Fibroblast of pulmonary artery (primary cell): ENCODE measurements at places on chromosomes 1 and 21.

DNA sequence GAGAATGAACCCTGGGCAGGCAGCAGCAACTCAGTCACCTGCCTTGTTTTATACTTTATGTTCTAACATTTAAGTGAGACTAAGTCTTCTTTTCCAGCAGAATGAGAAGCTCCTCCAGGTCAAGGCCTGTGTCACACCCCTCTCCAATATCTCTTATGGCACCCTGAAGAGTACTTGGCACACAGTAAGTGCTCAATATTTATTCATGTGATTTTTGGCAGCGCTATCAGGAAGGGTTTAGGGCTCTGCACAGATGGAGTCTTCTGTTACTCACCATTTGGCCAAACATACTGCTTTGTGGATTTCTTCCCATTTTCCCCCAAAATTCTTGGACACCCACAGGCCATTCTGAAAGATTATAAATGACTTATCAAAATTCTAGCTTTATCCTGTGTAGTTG is 43.8 kb upstream of the MYBPHL start:
- DNase-seq: no peak

GRCh38 chr1:174480324-174480723 is 32.6 kb downstream of the GPR52 start:
- DNase-seq: no peak

DNA sequence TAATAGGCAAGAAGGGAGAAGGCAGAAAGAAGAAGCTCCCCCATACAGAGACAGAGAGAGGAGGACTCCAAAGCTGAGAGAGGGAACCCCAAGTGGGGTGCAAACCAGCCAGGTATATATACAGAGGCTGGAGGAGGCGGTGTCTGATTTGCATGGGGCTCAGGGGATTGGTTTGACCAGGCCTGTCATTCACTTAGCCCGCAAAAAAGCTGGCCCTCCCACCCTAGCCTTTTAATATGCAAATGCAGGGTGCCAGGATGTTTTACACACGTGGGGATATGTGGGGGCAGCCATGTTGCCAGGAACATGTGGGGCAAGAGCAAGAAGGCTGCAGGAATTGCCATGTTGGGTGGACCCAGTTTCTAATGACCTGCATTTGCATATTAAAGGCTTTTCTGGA is 37.0 kb upstream of the TENT5B start:
- no peak for DNase-seq

GRCh38 chr1:56933606-56934005 is 32.2 kb downstream of the C8B start:
- no peak for DNase-seq

- no peak for DNase-seq
Measured at GRCh38 chr1:93475681-93476080, 27.8 kb downstream of the FNBP1L start.

DNA sequence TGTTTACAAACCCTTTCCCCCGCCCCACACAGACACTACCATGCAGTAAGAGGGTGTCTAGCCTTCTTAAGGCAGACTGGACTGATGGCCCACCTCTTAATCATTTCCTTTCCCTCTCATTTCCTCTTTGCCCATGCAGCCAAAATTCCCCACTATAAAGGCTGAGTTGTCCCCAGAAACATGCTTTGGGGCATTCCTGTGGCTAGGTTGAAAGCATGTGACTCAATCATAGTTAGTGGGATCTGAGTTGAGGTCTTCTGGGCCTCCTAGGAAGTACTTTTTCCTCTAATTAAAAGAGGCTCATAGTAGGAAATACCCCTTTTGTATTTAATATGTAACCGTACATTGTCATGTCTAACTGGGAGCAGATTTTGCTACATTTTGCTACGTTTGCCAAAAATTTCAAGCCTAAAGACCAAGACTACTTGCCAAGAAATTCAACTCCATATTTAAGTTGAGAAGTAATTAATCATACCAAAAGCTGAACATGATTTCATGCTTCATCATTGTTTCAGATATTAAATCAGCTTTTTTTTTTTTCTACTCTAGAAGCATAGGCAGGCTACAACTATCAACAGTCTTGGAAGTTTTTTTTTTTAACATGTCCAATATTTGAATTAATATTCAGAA is 174.7 kb downstream of the ADGRL4 start:
- peak; percentile 90 for DNase-seq

DNA sequence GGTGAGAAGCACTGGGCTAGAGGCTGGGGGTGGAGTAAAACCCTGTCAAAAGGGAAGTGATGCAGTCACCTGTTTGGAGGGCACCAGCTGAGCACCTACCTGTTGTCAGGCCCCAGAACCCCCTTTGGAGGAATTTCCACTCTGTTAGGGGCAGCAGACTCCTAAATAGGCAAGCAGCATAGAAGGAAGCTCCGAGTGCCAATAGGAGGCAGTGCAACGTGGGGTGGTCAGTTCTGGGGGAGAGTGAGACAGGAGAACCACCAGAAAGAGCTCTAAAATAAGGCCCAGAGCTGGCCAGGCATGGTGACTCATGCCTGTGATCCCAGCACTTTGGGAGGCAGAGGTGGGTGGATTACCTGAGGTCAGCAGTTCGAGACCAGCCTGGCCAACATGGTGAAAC is 203.7 kb upstream of the ZC3H12A start:
- DNase-seq: no peak

DNA sequence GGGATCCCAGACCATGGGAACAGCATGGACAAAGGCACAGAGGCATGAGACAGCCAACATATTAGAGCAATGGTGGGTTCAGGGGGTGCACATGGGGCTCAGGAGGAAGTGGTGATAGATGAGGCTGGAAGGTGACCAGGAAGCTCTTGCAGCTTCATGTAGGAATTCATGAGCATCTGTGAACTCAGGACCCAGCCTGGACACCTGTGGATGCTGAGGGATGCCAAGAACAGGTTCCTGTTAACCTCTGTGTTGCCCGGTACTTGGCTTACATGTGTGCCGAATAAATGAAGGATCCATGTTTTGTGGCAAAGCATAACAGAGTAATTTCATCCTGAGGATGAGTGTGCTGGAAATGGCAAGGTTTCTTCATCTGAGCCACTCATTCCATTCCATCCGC is 9.3 kb upstream of the SSBP3 start:
- DNase-seq: no peak

DNA sequence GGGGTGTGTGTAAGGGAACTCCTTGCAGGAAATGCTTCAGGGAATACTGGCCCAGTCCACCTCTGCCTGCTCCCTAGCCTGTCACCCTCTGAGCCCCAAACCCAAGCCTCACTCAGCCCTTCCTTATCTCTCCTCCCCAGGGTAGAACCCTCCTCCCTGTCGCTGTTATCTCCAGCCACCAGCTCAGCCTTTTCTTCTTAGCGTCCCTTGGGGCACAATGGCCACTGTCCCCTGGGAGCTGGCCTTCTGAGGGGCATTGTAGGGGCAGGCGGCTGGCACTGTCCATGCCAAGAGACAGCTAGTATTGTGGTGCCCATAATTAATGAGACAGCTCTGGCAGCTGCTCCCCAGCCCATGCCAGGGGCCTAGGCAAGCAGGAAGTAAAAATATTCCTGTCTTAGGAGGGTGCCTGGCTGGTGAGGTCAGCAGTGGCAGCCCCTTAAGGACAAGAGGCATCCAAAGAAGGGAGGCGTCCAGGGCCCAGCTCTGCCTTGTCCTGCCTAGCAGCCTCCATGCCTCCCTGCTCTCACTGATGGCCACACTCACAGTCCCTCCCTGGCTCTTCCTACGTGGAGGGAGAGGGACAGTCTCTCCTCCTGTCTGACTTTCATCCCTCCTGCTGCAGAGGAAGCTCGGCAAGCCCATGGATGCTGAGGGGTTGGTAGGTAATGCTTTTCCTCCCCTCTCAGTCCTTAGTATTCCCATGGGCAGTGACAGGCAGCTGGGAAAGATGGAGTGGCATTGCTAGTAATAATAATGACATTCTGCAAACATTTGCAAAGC is 37.5 kb downstream of the KCNQ4 start:
- no peak for DNase-seq

DNA sequence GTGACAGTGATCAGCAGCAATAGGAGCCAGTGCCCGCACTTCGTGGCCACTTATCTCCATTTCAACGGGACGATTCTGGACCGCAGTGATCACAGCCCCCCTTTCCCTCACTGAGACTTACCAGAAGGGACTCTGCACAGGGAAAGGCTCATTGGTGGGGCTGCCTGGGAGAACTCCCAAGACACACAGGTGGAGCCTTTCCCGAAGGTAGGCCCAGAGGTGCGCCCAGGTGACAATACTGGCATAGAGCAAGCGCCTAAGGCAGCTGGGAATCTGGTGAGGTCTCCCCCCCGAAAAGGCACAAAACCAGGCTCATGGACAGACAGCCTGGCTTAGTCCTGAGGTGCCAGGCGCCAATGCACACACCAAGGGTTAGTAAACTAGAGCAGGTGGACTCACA is 318.9 kb downstream of the AJAP1 start:
- no peak for DNase-seq

DNA sequence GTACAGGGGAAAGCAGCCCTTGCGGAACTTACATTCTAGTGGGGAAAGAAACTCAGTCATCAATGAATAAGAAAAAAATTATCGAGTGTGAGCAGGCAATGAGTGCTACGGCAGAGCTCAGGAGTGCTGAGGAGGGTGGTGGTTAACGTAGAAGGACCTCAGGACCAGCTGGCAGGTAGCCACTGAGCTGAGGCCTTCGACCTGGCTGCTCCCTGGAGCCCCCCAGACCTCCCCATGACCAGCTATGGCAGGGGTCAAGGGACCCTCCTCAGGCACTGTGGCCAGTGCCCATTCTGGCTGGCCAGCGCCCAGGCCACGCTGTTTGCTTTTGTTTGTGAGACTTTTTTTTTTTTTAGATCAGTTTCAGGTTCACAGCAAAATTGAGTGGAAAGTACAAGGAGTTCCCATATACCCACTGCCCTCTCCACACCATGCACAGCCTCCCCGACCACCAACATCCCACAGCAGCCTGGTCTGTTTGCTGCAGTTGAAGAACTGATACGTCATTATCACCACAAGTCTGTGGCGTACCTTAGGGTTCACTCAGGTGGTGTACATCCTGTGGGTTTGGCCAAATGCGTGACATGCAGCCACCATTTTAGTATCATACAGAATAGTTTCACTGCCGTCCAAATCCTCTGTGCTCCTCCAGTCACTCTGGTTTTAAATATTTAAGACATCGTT is 11.8 kb upstream of the TTC22 start:
- no peak for DNase-seq

- peak; percentile 87 for DNase-seq
Measured at GRCh38 chr1:212368073-212368484, 46.6 kb downstream of the PACC1 start.

GRCh38 chr1:167668108-167668507 is 38.1 kb downstream of the RCSD1 start:
- no peak for DNase-seq

DNA sequence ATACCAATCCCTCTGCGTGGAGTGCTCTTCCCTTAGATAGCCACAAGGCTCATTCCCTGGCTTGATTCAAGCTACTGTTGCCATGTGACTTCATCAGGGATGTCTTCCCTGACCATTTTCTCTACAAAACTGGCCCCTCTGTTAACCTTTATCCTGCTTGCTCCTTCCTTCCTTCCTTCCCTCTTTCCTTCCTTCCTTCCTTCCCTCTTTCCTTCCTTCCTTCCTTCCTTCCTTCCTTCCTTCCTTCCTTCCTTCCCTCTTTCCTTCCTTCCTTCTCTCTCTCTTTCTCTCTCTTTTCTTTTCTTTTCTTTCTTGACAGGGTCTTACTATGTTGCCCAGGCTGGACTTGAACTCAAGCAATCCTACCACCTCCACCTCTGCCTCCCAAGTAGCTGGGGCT is 6.2 kb upstream of the RYR2 start:
- no peak for DNase-seq

DNA sequence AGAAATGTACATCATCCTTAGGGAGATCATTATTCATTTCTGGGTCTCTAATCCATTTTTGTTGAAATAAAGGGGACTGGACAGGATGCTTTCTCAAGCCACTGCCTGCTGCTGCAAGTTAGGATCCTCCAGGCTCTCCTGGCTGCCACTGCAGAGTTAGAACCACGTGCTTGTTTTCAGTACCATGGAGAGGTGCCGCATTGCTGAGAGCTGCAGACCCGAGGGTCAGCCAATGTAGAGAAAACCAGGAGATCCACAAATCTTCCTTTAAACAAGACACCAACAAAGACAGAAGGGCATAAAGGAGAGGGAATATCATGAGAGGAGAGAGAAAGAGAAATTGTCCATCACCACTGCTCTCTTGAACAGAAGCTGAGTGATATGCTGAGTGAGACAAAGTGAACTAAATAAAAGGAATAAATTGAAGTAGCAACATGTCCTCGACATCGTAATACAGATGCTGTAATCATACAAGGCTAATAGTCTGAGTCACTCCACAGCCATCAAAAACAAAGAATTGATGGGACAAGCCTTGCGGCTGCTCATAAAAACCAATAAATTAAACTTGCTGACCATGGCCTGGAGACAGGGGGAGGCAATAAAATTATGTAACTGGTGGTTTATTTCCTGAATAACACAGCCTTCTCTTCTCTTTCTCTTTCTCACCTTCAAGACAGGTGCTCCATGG is 255.7 kb downstream of the OMA1 start:
- DNase-seq: peak; percentile 31

DNA sequence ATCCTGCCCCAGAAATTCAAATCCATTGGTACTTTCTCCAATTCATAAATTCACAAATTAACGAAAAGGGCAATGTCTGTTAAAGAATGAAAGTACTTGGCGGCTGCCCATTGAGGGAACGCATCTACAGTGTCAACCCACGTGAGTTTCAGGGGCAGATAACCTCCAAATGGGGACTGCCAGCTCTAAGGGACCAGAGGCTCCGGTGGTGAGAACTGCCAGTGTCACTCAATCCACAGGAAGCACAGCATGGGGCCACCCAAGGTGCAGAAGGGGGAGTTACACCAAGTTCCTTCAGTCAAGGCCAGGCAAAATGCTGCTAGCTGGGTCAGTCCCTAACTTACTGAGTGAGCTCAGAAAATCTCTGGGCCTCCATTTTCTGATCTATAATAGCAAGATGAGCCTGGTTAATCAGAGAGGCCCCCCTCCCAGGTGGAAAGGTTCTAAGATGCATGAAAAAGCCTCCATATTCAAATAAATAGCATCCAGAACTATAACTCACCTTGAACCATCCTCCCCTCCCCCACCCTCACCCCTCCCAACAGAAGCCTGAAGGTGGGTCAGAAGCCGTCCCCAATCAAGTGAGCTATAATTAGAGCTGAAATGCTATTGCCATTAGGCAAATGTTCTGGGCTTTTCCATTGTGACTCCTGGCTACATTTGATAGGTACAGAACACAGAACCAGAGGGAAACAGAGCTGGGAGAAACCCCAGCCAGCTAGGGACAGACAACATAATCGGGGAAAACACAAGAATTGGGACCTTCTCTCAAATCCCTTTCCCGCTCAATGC is 41.7 kb downstream of the LRP8 start:
- no peak for DNase-seq

DNA sequence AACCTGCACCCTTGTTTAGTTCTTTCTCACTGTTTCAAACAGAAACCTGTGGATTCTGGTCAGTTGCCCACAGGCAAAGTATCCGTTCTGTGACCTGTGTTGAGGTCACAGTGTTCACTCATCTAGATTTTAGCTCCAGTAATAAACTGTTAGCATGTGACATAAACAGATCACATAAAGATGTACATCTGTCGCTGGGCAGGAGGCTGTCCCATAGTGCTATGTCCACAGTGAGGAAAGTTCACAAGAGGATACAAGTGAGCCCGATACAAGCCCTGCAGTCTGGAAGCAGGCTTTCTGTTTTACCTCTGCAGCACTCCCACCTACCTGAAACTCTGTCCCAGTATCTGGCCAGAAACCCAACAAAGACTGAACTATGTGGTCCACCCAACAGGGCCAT is 28.4 kb downstream of the LMX1A start:
- no peak for DNase-seq
